ENCODE measurements at places on chromosomes 6 and 20. TPM values are rescaled to one million over a fixed set of nuclear protein-coding genes. Genes with fewer than 3 reads are reported as not detected.

Gene CD93
- 6.4 TPM for total RNA-seq

Gene NEDD9
- total RNA-seq: 75.9 TPM

DNA sequence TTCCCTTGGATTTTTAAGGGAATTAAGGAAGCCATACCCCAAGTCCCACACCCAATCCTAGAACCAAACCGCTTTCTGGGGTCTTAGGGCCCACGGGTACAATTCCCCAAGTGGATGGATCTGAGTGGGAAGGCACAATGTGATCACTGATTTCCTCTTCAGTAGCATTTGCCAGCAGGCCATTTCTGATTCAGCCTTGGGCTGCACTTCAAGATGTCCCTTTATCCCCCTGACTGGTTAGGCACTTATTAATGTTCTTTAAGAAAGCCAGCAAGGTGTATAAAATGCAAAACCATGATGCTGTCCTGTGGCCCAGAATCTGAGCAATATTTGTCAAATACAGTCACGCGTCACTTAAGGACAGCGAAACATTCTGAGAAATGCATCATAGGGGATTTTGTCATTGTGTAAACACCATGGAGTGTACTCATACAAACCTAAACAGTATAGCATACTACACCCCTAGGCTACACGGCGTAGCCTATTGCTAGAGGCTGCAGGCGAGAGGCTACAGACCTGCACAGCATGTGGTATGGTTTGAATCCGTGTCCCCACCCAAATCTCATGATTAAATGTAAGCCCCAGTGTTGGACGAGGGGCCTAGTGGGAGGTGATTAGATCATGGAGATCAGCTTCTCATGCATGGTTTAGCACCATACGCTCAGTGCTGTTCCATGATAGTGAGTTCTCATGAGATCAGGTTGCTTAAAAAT, 234.2 kb downstream of the NRN1 start:
- DNase-seq: no peak

GRCh38 chr6:134954272-134955000, 4.5 kb upstream of the ALDH8A1 start:
- no peak for DNase-seq

- no peak for DNase-seq
Measured at GRCh38 chr20:5528261-5528660, 211.5 kb upstream of the PROKR2 start.
